Right lobe of liver (tissue), 6 donors: ENCODE measurements at places on chromosomes 16 and 17.

DNA sequence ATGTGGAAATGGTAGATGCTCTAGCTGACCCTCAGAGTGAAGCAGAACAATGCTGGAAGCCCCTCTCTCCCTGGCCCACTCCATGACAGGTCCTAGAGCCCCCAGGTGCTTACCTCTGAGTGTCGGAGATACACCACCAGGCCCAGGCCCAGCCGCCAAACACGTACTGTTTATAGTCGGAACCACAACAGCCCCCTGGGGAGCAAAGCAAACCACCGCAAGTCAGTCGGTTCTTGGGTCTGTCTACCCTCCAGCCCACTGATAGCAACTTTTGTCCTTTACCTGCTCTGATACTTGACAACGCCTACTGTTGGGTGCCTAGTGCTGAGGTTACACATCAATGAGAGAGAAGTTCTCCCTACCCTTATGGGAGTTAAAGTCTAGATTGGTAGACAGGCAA lies 8.7 kb downstream of the FLOT2 start:
- H3K4me3 ChIP-seq: no peak overlapping the region
- no peaks in the 10 kb centered on the region for H3K36me3 ChIP-seq
- no peak overlapping the region for H3K27ac ChIP-seq
- DNase-seq: no peak
- H3K4me1 ChIP-seq: no peaks in the 10 kb centered on the region
- H3K27me3 ChIP-seq: no peaks in the 10 kb centered on the region

- H3K27ac ChIP-seq: no peak overlapping the region
- H3K27me3 ChIP-seq: no peaks in the 10 kb centered on the region
- no peaks in the 10 kb centered on the region for H3K36me3 ChIP-seq
- no peak for DNase-seq
- no peak overlapping the region for H3K4me3 ChIP-seq
Measured at GRCh38 chr17:1582374-1582773, 19.8 kb upstream of the PITPNA start.

DNA sequence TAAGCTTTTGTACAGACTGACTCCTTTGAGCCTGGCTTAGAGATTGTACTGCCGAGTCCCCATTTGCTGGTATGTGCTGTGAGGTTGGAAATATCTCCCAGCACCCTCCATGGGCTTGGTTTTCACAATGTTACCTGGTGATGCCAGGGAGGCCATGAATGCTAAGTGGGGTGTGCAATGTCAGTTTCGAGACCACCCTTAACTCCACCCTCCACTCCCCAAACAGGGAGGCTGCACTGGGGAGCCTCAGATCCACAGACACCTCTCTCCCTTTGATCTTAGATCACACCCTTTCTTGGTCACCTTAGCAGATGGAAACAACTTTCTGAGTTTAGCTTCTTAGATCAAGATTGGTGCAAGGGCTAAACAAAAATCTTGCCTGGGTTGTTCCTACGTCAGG lies 28.6 kb upstream of the PIK3R6 start:
- no peak overlapping the region for H3K4me3 ChIP-seq
- peak; percentile 18 for DNase-seq
- H3K27me3 ChIP-seq: no peaks in the 10 kb centered on the region
- H3K27ac ChIP-seq: no peak overlapping the region
- H3K36me3 ChIP-seq: no peaks in the 10 kb centered on the region

GRCh38 chr16:50548125-50548908 lies at the start of gene NKD1:
Gene NKD1 (plus strand): TSS chr16:50548396. CDS start chr16:50548554, 158 bp downstream.
- no peak within 1 kb of the TSS for H3K27ac ChIP-seq
- no peaks in the 10 kb centered on the region for H3K4me1 ChIP-seq
- peak; percentile 81 for DNase-seq

DNA sequence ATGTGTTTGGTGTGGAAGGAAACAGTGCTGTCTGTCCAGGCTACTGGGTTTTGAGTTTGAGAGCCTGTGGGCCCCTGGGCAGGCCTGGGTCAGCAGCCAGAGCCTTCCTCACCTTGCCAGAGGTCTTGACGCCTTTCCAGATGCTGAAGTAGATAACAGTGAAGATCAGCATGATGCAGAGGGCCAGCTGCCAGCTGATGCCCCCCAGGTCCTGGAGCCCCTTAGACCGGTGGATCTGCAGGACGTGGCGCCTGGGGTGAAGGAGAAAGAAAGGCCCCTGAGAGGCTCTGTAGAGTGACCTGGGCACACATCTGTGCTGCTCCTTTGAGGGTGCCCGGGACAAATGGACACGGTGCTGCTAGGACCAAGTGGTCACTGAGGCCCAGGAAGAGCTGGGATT lies 18.4 kb downstream of the SLC6A4 start:
- H3K4me3 ChIP-seq: no peak overlapping the region
- H3K36me3 ChIP-seq: no peaks in the 10 kb centered on the region
- H3K27ac ChIP-seq: no peak overlapping the region
- no peak for DNase-seq
- no peaks in the 10 kb centered on the region for H3K27me3 ChIP-seq

- DNase-seq: no peak
- H3K4me3 ChIP-seq: no peak overlapping the region
- no peaks in the 10 kb centered on the region for H3K27me3 ChIP-seq
- no peaks in the 10 kb centered on the region for H3K36me3 ChIP-seq
- H3K4me1 ChIP-seq: no peaks in the 10 kb centered on the region
Measured at GRCh38 chr16:47413041-47413440, 47.8 kb downstream of the ITFG1 start.

- peak overlapping the region; percentile 57 for H3K4me3 ChIP-seq
- H3K27me3 ChIP-seq: no peaks in the 10 kb centered on the region
- H3K36me3 ChIP-seq: no peaks in the 10 kb centered on the region
- peaks cover 4% of the 10 kb centered on the region for H3K4me1 ChIP-seq
- DNase-seq: no peak
Measured at GRCh38 chr16:73056921-73057290, 9.0 kb upstream of the ZFHX3 start.

DNA sequence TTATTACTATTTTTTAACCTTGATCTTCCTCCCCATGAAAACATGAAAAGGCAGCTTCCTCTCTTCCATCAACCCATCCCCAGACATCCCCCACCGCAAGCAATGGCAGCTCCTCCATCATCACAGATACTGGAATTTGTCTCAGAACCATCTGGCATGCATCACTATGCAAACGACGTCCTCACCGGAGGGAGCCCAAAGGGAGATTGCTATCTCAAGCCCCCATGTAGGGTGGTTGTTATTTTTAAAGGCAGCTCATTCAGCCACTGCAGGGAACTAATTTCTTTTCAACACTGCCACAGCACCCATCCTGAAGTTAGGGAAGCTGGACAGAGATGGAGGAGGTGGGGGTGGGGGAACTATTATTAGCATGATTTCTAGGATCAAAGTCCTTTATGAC lies 222.5 kb downstream of the FOXL1 start:
- DNase-seq: no peak
- no peak overlapping the region for H3K27ac ChIP-seq

DNA sequence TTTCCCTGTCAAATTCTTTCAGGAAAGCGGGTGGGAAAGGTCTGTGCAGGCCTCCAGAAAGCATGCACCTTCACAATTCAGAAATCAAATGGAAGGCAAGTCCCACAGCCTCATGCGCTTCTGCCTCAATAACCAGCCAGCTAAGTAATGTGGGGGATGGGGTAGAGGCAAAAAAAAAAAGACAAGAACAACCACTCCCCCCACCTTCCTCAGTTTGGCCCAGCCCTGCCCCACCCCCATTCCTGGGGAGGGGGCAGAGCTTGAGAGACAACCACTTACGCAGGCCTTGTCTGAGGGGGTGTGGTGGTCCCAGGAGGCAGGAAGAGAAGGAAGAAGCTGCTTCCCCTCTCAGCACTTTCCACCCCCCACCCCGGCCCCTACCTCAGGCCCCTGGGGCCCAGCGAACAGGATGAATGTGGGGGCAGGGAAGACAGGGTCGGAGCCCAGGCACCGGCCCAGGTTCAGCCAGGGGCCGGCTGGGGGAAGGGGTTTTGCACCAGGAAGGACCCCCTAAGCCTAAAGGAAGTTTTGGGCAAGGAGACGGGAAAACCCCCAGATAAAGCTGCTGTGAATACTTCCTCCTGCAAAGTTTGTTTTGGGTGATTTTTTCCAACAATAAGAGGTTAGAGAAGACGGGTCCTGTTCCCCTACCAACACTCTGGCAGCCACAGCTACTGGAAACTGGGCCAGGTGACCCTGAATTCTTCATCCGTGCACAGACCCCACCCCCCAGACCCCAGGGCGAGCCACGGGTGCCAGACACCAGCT lies 1.2 kb downstream of the JUP start:
- H3K27me3 ChIP-seq: no peaks in the 10 kb centered on the region
- H3K36me3 ChIP-seq: no peaks in the 10 kb centered on the region
- DNase-seq: peak; percentile 52
- peak overlapping the region; percentile 95 for H3K27ac ChIP-seq
- H3K4me1 ChIP-seq: no peaks in the 10 kb centered on the region

DNA sequence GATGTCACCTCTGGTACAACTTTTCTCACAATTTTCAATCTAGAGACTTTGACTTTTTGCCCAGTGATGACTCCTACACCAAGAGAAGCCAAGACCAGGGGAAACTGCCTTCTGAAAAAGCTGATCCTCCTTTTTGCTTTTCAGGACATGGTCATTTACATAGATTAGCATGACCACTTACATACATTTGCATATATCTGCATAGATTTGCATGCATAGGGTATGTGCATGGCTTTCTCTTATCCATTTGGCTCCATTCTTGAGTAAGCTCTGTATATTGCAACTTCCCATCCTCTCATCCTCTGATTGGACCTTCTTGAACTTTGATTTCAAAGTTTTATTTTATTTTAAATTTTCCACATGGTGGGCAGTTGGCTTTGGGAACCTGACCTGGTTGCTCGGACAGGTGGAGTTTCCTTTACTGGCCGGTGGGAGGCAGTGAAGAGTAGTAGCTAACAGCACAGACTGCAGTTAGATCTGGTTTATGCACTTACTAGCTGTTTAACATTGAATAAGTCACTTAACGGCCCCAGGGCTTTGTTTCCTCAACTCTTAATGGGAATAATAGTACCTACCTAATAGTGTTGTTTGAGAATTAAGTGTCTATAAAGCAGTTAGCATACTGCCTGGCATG lies 92.9 kb downstream of the GPR139 start:
- no peak for DNase-seq
- no peaks in the 10 kb centered on the region for H3K4me1 ChIP-seq
- no peak overlapping the region for H3K4me3 ChIP-seq
- H3K27ac ChIP-seq: no peak overlapping the region

GRCh38 chr17:32015245-32016013 lies 8.2 kb downstream of the LRRC37B start:
- no peak overlapping the region for H3K4me3 ChIP-seq
- no peaks in the 10 kb centered on the region for H3K27me3 ChIP-seq
- no peak for DNase-seq
- no peaks in the 10 kb centered on the region for H3K4me1 ChIP-seq

DNA sequence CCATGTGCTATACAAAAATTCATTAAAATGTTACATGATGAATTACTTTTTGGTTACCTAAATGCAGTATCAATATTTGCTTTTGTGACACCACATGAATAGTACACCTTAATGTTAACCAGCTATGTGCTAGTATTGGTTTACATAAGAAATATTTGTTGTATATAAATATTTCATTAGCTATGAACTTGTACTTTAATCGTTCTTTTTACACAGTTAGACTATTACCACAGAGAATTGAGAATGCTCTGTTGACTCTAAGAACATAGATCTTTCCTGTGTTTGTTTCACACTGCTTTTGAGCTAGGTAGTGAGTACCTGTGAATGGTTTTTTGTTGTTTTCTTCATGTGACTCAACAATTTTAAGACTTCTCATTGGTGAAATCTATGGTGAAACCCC lies 93.4 kb downstream of the KANSL1 start:
- no peaks in the 10 kb centered on the region for H3K36me3 ChIP-seq
- no peak for DNase-seq
- H3K27me3 ChIP-seq: no peaks in the 10 kb centered on the region
- peaks cover 29% of the 10 kb centered on the region for H3K4me1 ChIP-seq
- no peak overlapping the region for H3K4me3 ChIP-seq

GRCh38 chr17:83171661-83172060 lies 92.3 kb downstream of the METRNL start:
- H3K27me3 ChIP-seq: no peaks in the 10 kb centered on the region
- no peak overlapping the region for H3K27ac ChIP-seq
- no peaks in the 10 kb centered on the region for H3K4me1 ChIP-seq
- no peak for DNase-seq

GRCh38 chr16:82432261-82432660 lies 194.5 kb upstream of the CDH13 start:
- no peaks in the 10 kb centered on the region for H3K27me3 ChIP-seq
- no peaks in the 10 kb centered on the region for H3K4me1 ChIP-seq
- no peak overlapping the region for H3K4me3 ChIP-seq
- DNase-seq: no peak
- no peaks in the 10 kb centered on the region for H3K36me3 ChIP-seq

DNA sequence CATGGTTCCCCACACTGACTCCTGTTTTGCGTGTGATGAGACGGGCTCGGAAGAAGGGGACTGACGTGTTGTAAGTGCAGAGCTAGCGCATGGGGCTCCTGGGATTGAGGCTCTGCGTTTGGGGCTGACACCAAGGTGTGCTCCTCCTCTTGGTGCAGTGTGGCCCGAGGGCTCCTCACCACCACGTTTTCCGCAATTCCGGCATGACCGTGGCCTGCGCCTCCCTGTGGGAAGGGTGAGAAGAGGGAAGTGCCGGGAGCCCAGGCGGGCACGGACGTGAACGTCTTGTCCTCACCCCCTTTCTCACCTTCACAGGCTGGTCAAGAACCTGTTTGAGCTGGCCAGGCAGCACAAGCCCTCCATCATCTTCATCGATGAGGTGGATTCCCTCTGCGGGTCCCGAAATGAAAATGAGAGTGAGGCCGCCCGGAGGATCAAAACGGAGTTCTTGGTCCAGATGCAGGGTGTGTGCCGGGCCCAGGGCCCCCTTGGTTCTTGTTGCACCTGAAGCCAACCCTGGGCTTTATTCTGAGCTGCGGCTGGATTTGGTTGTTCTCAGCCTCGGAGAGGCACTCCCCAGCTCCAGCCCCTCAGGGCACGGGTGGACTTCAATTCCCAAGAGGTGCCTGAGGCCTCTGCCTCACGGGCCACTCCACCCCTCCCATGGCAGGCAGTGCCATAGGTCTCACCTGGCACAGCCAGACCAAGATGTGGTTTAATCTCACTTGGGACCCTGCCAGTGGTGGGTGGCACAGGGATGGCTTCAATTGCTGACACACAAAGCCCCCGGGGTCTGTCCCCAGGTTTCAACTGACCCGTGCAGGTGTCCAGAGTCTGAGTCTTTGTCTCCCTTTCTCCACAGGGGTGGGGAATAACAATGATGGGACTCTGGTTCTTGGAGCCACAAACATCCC lies 8.9 kb downstream of the VPS4A start:
- no peaks in the 10 kb centered on the region for H3K27me3 ChIP-seq
- no peaks in the 10 kb centered on the region for H3K4me1 ChIP-seq
- no peak overlapping the region for H3K27ac ChIP-seq
- H3K36me3 ChIP-seq: no peaks in the 10 kb centered on the region
- H3K4me3 ChIP-seq: no peak overlapping the region
